Upper lobe of left lung (tissue), 6 donors: ENCODE measurements at places on chromosomes 2 and 18. TPM values are rescaled to one million over a fixed set of nuclear protein-coding genes. Genes with fewer than 3 reads are reported as not detected.

Gene TMEM150A
- total RNA-seq = 31.6 TPM

Gene SLC4A3
- total RNA-seq = 0.74 TPM

- DNase-seq = peak; percentile 58
These were observed 579 bp downstream of the LOXL3 start for GRCh38 chr2:74552914-74553811.

- no peak for DNase-seq
These were observed 14.9 kb upstream of the FAM124B start for GRCh38 chr2:224416656-224417360.

DNA sequence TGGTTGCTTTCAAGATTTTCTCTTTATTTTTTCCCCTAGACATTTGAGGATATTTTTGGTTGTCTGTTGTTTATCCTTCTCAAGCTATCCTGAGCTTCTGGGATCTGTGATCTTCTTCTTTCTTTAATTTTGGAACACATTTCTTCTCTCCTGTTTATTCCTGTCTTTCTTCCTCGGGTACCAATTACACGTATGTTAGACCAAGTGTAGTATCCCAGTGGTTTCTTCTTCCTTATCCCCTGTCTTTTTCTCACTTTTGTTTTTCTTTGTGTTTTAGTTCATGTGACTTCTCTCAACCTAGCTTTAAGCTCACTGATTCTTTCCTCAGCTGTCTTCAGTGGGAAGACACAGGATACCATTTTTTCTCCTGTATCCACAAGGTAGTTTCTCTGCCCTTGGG lies 120.0 kb downstream of the GALR1 start:
- no peak for DNase-seq

DNA sequence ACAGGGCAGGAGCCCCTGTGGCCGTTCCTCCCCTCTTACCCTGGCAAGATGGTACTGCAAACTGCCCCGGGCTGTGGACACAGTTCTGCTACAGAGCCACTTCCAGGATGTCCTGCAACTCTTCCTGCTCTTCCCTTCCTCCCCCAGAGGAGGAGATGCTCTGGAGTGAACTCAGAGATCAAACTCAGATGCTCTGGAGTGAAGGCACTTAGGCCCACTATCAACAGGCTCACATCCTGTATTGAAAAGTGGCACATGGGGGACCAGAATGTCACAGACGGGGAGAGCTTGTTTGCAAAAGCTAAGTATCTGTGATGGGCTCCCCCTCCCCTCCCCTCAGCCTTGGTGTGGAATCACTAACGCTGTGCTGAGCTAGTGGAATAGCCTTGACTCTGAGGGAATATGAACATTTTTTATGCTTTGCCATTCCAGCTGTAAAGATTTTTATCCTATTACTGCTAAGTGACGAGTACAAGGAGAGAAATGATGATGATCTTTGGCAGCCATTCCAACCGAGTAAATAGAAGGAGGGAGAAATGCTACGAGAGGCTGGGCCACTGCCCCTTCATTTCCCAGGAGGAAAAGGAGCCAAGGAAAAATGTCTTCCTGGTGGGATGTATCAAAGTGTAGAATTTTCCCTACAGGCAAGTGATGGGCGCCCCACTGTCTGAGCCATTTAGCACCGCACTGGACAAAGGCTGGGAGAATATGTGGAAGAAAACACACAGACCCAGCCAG lies 152.6 kb downstream of the GALNT14 start:
- DNase-seq = no peak

DNA sequence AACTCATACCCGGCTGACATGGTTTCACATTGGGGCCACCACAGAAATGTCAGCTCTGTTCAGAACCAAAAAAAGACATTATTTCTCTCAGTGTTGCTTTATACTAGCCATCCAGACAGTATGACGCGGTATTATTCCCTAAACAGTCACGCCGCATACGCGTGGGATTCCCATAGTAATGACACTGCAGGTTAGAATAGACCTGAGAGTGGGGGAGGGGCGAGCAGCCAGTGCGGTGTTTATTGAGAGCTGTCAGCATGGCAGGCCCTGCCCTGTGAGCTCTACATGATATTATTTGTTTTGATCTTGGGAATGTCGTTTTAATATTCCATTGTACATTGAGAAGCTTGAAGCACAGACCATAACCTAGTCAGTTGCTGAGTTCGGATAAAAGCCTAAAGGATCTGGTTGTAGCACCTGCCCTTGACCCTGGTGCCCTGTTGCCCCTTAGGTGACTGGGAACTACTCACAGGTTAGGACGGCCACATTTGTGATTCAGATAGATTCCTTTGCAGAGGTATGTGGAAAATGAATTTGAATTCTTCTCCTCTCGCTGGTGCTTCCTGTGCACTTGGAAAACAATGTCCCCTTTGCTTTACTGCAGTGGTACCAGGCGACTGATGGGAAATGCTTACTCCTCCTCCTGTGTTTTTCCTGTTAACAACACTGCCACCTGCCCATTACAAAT lies 150.1 kb downstream of the ARHGAP28 start:
- no peak for DNase-seq

DNA sequence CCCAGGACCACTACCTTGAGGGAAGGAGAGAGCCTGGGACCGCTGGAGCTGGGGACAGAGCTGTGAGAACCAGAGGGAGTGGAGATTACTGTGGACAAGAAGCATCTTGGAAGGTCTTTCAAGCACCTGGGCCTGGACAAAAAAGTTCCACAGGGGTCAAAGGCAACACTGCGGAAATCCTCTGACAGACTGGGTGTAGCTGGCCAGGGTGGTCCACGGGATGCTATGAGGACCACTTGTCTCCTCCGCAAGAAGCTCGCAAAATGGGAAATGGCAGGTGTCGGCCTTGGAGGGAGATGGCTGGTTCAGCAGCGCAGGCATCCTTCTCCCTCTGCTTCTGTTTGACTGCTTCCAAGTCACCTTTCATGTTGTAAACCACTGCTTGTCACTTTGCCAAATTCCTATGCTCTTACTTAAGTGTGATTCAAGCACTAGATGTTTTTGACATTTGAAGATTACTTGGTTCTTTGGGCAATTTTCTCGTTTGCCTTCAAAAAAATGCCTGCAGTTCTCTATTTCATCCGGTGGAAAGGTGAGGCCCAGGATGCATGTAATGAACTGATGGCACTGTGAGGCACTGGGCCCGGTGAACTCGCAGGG lies 27.7 kb downstream of the KLHL29 start:
- no peak for DNase-seq

Gene SERPINB12
- not detected for total RNA-seq

DNA sequence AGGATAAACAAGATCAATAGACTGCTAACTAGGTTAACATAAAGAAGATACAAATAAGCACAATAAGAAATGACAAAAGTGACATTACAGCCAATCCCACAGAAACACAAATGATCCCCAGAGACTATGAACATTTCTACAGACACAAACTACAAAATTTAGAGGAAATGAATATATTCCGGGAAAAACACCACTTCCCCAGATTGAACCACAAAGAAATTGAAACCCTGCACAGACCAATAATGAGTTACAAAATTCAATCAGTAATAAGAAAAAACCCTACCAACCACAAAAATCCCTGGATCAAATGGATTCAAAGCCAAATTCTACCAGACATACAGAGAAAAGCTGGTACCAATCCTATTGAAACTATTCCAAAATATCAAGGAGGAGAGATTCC lies 232.4 kb upstream of the RBMS1 start:
- DNase-seq = no peak

DNA sequence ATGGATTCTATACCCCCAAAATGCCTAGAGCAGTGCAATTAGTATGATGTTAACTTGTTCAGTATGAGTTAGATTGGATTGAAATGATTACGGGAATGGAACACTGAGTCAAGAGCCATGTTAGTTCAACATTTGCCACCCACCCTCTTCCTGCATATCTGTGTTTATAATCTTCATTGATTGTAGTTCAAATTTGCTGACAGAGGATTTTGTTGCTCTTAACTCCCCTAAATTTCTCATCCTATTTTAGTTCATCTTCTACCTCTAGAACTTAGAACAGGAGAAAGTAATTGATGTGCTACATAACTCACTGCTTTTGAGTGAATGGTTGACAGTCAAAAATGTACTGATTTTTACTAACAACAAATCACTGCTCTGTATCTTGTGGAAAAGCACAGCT lies 673.5 kb upstream of the NRXN1 start:
- no peak for DNase-seq

GRCh38 chr2:99106913-99107312 lies 34.6 kb upstream of the C2orf15 start:
- DNase-seq = no peak
